ENCODE measurements at places on chromosomes 2 and 18.

DNA sequence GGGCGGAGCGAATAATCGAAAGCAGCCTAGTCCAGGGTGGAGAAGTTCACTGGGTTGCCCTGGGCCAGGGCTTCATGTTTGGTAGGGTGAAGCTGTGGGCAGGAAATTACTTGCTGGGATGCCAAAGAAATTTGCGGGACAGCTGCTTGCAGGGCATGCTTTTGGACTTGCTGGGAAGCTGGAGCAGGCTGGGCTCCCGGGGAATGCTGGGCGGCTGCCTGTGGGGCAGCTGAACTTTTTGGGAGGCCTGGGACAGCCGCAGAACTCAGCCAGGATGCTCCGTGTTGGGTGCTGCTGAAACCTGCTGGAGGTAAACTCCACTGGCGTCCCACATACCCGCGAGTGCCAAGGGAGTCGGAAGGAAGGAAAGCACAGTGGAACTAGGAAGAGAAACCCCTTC lies 31.9 kb downstream of the ASB1 start:
- no peak for DNase-seq

GRCh38 chr18:3596637-3597384 lies 146.8 kb downstream of the TGIF1 start:
- DNase-seq, result no peak

- DNase-seq, result no peak
Measured at GRCh38 chr18:37501136-37501535, 64.5 kb downstream of the CELF4 start.

DNA sequence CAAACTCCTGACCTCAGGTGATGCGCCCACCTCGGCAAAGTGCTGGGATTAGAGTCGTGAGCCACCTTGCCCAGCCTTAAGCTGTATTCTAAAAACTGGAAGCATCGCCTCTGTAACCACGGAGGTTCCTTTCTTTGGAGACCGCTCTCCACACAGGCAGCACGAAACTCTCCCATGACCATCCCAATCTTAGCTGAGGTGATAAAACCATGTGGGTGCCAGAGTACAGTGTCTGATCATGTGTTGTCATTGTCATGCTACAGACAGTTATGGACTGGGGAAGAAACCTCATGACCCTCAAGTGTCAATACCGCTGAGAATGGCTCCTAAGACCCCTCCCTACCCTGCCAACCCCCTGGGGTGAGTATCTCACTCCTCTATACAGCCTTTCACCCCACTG lies 41.4 kb upstream of the EPG5 start:
- DNase-seq, result no peak

DNA sequence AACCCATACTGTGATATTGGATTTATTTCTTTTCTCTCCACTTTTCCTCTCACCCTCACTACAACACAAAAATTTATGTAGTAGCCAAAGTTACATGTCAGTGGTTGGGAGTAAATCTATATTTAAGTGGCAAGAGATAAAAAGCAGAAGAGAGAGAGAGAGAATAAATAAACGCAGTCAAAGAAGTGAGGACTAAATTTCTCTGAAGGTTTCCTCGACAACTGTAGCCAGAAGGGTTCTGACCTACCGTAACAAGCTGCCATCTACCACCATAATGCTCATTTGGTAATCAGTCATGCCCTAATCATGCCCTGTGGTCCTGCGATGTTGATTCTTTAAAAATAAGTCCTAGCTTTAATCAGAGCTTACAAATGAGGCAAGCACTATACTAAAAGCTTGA lies 9.1 kb downstream of the ARHGAP28 start:
- DNase-seq, result no peak

- DNase-seq, result peak; percentile 84
Measured at GRCh38 chr18:22466608-22467395, 49.1 kb upstream of the CTAGE1 start.

- DNase-seq, result no peak
Measured at GRCh38 chr2:20579866-20580265, 71.0 kb downstream of the HS1BP3 start.
